ENCODE measurements at places on chromosomes 1 and 21.

- no peak for DNase-seq
Measured at GRCh38 chr1:234727018-234727940, 117.3 kb upstream of the IRF2BP2 start.

DNA sequence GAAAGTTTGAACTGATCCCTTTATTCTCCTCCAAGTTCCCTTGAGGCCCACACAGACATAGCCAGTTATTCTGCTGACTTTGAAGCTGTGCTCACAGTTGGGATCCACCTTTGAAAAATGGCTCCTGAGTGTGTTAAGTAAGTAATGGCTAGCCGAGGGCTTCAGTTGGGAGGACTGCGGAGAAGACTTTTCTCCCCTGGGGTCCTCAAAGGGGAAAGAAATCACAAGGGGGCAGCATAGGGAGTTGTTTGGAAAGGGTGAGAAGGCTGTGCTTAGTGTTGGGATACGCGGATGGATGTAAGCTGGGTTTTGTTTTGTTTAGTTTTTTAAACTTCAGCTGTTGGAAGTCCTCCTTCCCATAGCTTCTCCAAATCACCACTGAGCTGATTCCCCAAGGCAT, 8.3 kb downstream of the PGM1 start:
- no peak for DNase-seq

DNA sequence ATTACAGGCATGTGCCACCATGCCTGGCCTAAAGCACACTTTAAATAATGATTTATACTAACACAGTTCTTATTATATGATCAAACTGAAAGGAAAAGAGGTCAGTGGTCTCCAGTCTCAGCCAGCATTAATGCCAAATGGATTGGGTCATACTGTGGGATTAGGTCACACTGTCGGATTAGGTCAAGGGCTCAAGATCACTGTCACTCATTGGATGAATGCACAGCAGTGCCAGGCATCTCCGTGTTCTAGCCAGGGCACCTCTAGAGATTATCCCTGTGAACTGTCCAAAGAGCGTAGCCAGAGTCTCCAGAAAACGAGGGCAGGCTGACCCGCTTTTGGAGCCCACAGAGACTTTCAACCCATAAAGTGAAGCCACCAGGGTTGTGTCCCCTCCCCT, 70.9 kb downstream of the KCNN3 start:
- DNase-seq = no peak

DNA sequence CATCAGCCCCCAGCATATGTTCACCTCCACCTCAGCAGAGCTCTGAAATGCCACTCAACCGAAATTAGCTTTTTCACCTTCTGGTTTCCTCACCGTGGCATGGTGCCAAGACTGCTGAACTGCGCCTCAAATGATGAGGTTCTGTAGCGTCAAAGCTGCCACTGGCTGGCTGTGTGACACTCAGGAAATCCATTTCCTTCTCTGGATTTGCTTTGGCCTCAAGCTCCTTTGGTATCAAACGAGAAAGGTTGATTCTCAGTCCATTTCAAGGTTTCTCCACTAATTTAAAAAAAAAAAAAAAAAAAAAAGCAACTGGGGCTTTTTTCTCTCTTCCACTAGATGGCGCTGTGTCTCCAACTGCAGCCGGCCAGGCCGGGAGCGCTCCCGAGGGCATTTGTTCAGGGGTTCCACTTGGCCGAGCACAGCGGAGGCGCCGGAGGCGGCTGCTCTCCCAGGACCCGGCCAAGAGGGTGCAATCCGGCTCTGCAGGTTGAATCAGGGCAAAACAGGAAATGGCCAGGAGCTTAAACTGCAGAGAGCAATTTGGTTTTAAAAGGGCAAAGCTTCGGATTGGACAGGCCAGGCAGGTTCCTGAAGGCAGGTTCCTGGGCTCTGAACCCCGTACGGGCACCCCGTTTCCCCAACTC, 26.5 kb upstream of the PLA2G2C start:
- DNase-seq = no peak

- no peak for DNase-seq
Measured at GRCh38 chr21:44324854-44325107, 14.4 kb downstream of the CFAP410 start.

- no peak for DNase-seq
Measured at GRCh38 chr1:151369621-151370048, 2.9 kb downstream of the SELENBP1 start.

DNA sequence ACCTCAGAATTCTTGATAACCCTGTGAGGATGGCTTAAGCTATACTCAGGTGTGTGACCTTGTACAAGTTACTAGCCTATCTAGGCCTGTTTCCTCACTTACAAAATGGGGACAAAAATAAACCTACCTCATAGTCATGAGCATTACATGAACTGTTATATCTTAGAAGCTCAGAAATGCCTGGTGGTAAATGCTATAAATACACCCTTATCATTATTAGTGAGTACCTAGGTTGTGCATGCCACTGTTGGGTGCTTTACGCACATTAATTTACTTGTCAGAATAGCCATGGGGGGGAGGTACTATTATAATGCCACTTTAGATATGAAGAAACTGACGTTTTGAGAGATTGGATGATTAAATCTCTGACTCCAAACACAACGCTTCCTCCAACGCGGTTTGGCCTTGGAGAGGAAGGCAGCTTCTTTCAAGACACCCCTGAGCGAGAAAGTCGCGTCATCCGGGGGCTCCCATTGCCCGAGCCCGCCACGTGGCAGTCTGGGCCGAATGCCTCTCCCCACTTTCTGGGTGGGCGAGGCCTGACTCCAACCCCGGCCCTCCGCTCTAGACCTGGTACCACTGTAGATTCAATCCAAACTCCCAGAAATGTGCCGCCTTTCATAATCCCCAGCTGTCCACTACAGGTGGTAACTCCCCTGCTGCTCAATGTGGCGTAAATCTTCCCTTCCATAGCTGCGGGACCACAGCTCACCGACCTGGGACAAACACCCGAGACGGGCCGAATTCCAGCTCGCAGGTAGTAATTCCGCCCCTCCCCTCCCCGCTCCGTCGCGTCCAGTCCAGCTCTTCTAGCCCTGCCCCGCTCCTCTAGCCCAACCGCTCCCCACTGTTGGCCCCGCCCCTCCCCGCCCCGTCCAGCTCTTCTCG, 771 bp upstream of the RAD54L start:
- DNase-seq = no peak

- DNase-seq = no peak
Measured at GRCh38 chr1:157004327-157004726, 41.2 kb downstream of the ARHGEF11 start.

DNA sequence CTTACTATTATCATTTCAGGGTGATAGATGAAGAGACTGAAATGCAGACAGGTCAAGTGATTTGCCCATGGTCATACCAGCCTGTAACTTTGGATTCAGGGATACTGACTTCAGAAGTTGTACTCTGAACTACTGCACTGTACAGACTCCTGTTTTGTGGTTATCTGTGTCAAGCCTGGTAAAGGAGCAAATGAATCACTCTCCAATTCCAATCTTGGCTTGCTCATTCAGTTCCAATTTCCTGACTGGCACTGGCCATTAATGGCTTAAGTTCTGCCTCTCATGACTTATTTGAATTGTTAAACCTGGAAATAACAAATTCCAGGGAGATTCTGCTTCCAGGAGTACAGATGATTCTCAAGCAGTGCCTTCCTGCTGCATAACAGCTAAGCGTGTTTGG, 45.4 kb upstream of the PLD5 start:
- DNase-seq = no peak

DNA sequence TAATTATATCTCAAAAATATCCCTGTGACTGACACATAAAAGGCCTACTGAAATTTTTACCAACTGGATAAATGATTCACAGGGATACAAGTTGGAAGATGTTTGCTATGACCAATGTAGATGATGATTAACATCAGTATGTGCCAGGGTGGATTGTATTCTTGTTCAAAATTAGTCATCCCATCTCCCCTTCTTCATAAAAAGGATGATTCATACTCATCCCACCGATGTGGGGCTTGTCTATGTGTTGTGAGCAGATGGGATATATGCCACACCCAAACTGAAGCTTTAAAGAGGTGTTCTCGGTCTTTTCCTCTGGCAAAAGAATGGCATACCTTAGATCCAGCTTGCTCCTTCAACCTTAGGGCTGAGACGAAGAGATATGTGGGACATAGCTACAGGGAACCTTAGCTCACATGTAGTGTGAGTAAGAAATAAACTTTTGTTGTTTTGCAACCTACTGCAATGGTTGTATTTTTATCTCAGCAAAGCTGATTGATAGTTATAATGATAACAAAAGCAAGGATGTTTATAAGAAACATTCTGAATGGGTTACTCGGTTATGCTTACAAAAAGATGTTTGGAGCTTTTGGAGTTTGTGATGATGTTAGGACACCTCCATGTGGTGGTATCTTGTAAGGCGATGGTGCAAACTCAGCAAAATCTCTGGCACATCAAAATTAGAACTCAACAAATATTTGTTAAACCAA, 29.4 kb downstream of the SPATA17 start:
- no peak for DNase-seq

- no peak for DNase-seq
Measured at GRCh38 chr1:20095564-20096434, 23.5 kb downstream of the PLA2G2D start.

DNA sequence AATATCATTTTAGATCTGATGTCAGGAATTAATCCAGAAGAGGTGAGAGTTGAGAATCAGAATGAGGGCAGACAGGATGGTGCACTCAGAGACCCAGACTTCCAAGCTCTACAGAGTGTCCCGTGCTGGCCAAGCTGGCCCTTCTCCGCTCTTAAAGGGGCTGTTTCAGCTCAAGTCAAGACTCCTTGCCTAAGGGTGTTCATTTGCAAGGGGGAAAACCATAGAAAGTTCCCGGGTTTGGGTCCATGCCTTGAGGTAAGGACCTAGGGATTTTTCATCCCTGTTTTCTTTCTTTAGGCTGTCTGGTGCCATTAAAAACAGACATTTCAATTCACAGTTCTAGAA, 47.5 kb downstream of the EDN2 start:
- DNase-seq = no peak

GRCh38 chr1:206896261-206896660, 982 bp upstream of the IL24 start:
- DNase-seq = no peak

Data from pulmonary artery endothelial cell (primary cell).